ENCODE measurements at places on chromosomes 3 and 15. TPM values are rescaled to one million over a fixed set of nuclear protein-coding genes. Genes with fewer than 3 reads are reported as not detected.

GRCh38 chr15:99506399-99506798 is 59.4 kb upstream of the MEF2A start:
- DNase-seq = no peak

DNA sequence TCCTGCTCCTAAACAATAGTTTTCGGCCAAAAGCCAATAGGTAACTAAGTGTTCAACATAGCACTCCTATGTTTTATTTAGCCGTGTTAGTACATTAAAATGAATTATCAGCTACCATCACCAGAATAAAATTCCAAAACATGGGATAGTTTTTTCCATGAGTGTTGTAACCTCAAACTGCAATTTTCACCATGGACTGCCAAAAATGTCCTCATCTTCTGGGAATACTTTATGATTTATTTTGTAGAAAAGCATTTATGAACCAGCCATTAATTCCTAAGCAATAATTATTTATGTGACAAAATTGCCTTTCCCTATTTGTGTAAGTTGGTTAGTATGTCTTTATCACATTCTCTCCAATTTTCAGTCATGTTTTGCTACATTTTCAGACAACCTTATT is 438.1 kb downstream of the NAALADL2 start:
- no peak for DNase-seq

DNA sequence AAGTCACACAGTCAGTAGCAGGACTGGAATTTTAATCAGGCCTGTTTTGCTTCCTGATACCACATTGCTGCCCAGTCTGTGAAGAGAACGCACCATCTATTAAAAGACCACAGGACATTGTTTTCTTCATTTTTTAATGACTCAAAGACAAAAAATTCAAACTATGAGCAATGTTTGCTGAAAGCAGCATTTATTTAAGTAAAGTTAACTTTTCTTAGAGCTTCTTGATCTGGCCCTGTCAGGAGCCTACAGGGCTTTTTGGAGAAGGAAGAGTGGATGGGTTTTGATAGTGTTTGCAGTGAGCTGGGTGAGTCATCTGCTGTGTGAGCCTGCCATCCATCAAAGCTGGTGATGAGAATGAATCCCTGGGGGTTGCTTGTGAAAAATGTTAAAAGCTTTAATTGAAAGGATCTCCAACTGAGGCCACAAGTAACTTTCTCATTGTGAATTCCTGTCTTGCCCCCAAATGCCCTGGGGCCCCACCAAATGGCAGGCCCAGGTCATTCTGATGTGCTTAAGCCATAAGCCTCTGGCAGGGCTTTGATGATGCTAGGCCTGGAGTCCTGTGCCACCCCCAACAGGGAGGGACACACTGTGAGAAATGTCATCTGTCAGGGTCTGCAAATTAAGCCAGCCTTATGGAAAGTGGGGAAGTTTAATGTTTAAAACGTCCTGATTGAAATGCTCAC is 136.2 kb upstream of the PFN2 start:
- DNase-seq = no peak

DNA sequence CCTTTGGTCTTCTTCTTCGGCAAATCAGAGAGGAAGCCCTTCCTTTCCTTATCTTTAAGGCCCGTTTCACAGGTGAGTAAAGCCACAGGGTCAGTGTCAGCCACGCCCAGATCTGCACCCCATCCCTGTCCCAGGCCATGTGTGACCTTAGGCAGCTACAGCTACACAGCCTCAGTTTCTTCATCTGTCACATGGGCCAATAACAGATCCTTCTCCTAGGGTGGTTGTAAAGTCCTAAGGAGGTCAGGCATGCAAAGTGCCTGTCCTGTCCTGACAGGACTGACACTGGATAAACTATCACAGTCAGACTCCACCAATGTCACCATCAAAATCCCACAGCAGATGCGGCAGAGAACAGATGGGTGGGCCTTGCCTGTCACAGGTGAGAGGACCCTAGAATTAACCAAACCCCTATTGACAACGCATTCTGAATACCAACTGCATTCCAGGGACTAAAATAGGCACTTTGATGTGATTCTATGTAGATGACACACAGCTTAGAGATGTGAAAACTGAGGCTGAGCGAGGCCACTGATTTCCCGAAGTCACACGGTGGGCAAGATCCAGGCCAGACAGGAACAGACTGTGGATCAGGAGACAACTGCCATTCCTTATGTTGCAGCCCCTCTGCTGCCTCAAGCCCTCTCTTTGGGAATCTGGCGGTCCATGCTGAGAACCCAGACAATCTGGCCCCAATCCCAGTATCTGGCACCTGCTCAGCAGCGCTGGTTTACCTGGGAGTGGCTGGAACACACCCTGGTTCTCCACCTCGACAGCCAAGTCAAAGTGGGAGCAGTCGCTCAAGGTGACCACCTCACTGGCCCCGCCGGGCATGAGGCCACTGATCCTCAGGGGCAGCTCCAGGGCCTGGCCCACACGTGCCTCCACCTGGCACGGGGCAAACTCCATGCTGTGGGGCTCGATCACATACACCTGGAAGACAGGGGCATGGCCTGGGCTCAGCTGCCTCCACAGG is 48.7 kb downstream of the NUP210 start:
- DNase-seq = no peak

- DNase-seq = no peak
These were observed 235.3 kb upstream of the MRPL3 start for GRCh38 chr3:131738095-131738494.

- no peak for DNase-seq
These were observed 999 bp upstream of the KIF7 start for GRCh38 chr15:89656116-89656815.

DNA sequence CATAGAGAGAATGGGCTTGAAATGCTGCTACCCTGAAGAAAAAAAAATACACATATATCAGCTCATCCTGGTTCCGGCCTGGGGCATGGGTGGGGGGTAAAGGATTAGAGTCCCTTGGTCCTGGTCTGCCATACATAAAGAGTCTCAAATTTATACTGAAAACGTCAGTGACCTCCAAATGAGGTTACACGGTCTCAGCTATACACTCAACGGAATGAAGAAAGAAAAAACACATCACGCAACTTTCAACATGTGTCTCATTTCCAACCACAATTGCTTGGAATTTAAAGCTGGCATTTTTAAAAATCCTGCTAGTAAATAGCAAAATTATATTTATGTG is 612.8 kb downstream of the MCTP2 start:
- no peak for DNase-seq

DNA sequence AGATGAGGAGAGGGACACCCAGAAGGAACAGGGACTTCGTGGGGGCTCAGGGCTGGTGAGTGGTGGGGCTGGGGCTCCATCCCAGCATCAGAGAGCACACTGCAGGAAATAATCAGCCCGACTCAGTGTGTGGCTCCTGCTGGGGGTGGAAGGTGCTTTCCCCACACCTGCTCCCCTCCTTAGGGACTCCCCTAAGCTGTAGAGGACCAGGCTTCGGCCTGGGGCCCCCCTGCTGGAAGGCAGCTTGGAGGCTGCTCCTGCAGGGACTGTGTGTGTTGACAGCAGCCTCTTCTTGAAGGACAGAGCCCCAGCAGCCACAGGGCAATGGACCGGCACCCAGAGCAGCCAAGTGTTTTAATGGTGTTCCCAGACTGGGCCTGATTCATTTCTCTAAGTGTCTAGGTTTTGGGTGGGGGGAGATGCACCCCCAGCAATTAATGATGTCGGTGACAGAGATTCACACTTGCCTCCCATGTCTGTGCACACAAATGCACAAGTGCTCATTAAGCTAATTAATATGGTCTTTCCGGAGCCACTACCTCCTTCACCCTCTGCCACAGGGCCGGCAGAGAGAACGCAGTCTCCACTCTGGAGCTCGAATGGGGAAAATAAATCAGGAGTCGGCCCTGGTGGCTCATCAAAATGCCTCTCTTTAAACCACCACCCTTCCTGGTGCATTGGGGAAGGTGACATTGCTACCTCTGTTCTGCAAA is 16.9 kb upstream of the FGD5 start:
- DNase-seq = no peak

- no peak for DNase-seq
These were observed 582.8 kb upstream of the BCHE start for GRCh38 chr3:166420071-166420470.

DNA sequence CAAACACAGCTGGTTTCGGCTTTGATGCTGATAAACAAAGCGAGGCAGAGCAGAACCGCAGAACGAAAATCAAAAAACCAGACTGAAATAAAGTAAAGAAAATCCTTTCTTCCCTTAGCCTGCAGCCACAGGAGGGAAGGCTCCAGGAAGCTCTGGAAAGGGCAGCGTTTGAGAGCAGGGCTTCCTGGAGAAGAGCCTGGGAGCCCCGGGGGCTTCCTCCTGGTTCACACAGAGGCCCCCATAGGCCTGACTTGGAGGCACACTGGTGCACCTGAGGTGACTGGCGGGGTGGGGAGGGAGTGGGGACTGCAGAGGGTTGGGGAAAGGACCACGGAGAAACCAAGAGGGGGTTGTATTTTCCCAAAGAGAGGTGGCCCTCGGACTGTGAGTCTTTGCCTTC is 98.8 kb upstream of the WNT5A start:
- DNase-seq = no peak

- no peak for DNase-seq
These were observed 137.9 kb upstream of the PRR20G start for GRCh38 chr3:127425505-127426443.

DNA sequence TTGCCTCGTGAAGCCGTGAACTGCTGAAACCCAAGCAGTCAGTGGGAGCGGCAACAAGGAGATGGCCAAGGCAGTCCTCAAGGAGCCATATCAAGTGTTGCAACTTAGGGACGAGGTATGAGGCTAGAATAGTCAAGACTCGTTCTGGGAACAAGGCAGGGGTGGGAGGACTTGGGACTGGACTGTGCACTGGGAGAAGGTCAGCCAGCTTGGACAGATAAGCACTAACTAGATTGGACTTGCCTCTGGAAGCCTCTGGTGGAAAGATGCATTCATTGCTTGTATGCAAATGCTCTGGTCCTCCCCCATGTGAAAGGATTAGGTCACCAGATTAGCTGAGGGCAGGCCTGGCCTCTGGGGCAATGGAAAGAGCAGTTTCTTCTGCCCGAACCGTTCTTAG is 123.3 kb upstream of the CTNNB1 start:
- DNase-seq = no peak

GRCh38 chr3:192655628-192656027 is 71.7 kb downstream of the FGF12 start:
- DNase-seq = no peak

DNA sequence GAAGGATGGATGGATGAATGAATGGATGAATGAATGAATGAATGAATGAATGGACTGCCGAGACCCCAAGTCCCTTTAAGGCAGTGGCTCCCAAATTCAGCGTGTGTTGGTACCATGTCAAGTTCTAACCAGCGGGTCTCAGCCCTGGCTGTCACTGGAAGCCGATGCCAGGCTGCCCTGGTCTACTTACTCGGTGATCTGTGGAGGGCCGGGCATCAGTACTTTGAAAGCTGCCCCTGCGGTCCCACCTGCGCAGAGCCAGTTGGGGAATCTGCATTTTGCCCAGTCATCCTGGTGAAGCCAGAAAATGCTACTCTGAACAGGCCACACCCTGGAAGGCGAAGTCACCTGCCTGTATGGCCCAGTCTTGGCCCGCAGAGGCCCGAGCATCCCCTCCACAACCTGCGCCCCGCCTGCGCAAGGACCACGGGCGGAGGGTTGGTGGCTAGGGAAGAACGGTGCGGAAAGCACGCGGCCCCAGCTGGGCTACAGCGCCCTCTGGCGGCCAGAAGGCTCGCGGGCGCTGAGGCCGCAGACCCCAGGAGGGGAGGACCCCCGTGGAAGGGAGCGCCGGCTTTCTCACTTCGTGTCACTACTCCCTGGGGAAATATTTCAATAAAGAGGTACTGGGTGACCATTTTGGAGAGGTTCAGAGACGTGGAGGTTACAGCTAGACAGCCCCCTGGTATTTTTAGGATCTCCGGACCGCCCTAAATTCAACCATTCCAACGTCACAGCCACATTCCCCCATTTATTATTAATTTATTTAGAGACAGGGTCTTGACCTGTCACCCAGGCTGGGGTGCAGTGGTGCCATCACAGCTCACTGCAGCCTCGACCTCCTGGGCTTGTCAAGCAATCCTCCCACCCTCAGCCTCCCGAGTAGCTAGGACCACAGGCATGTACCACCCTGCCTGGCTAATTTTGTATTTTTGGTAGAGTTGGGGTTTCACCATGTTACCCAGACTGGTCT is 34.9 kb downstream of the PRKCD start:
- DNase-seq = peak; percentile 50

GRCh38 chr3:120506828-120507774 is 56.3 kb upstream of the FSTL1 start:
- no peak for DNase-seq

DNA sequence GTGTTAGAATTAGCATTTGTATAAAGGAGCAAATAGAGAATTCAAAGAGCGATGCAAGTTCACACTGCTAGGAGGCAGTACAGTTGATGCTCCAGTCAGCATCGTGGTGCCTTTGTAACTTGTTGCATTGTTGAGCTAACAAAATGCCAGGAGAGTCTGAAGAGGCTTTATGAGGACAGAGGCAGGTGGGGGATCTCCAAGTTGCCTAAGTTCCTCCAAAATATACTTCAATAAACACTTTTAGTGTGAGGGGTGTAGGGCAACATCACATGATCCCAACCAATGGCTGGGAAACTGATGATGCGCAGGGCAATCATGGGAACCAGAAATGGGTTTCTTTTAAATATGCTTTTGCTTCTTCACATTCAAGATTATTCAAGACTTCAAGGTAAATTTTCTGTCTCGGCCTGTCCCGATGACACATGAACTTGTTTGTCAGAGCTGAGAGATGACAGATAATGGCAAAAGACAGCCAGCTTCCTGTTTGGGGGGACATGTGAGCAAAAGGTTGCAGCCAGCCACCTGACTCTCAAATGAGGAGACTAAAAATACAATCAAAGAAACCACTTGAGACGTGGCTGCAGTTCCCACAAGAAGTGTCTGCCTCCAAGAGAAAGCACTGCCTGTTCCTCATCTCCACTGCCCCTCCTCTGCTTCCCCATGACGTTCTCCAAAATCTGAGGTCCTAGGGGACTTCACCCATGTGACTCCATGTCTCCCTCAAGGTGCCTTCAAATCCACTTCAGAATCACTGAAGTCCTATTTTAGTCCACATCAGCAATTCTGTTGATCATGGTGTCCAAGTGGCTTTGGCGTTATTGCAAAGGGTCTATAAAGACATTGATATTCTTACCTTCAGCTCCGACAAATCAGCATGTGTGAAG is 39.3 kb downstream of the KLHL6 start:
- DNase-seq = peak; percentile 58

GRCh38 chr15:76533995-76534394 is 197.4 kb downstream of the ISL2 start:
- no peak for DNase-seq

- no peak for DNase-seq
These were observed 1498.7 kb upstream of the CADM2 start for GRCh38 chr3:83460052-83460451.

- DNase-seq = no peak
These were observed 54.1 kb upstream of the GSK3B start for GRCh38 chr3:120148187-120148949.

GRCh38 chr3:46674031-46674845 is 19.2 kb downstream of the ALS2CL start:
- no peak for DNase-seq

The SLC6A20 gene
- total RNA-seq = not detected

The SLC28A2 gene
- total RNA-seq = 0.14 TPM

The DLEC1 gene
- 0.16 TPM for total RNA-seq

The SEMA6D gene
- not detected for total RNA-seq

The ZNF445 gene
- 9.4 TPM for total RNA-seq

The SNX22 gene
- 0.26 TPM for total RNA-seq

The ROPN1 gene
- total RNA-seq = not detected

The UBA3 gene
- total RNA-seq = 59.3 TPM

The TMCO5A gene
- not detected for total RNA-seq

The ZNF385D gene
- not detected for total RNA-seq

The ITIH1 gene
- total RNA-seq = not detected

The DNAH12 gene
- not detected for total RNA-seq

The CRABP1 gene
- total RNA-seq = not detected

The GPR62 gene
- not detected for total RNA-seq

The SLC2A2 gene
- total RNA-seq = not detected

The CHRD gene
- total RNA-seq = not detected

The CYP1A2 gene
- not detected for total RNA-seq

Data from activated T-cell treated with anti-CD3 and anti-CD28 coated beads, Interleukin-2, amount 50 U/mL, for 4 hours (primary cell).